Tibial nerve (tissue), 4 donors: ENCODE measurements at places on chromosomes 1 and 21. TPM values are rescaled to one million over a fixed set of nuclear protein-coding genes. Genes with fewer than 3 reads are reported as not detected.
A peak's percentile ranks its signal among the peaks of the same experiment; 100 is the strongest.

DNA sequence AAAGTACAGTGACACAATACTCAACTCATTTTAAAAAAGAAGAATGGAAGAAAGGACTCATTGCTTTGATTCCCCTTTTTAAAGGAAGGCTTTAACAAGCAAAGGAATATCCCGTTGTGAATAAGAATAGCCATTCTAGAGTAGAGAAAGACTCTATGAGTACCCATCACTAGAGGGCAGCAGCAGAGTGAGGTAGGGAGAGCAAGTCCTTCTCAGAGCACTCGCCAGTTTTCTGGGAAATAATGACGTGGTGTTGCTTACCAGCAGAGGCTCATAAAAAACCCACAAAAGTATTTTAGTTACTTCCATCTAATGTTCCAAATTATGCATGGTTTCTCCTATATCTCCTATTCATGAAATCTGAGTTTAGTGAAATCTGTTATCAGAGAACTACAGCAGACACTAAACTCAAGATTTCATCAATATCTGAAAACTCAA, 74.6 kb downstream of the USP24 start:
- peak; percentile 94 for DNase-seq

DNA sequence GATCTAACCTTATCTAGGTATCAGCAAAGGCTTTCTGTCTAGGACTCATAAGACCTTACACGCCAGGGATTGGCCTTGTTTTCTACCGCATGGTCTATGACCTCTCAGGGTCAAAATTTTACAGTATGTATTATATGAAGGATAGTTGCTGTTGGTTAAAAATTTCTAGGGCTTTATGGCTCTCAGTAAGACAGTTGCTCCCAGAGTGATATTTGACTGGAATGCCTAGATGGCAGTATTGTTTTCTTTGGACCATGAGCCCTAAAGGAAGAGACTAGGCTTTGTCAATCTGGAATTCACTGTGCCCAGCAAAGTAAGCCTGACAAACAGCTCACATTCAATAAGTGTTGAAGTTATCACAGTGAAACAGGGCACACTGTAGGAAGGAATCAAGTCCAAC, 37.6 kb downstream of the C1orf87 start:
- DNase-seq, result no peak

- DNase-seq, result no peak
Measured at GRCh38 chr21:42581993-42582786, 68.5 kb downstream of the SLC37A1 start.

DNA sequence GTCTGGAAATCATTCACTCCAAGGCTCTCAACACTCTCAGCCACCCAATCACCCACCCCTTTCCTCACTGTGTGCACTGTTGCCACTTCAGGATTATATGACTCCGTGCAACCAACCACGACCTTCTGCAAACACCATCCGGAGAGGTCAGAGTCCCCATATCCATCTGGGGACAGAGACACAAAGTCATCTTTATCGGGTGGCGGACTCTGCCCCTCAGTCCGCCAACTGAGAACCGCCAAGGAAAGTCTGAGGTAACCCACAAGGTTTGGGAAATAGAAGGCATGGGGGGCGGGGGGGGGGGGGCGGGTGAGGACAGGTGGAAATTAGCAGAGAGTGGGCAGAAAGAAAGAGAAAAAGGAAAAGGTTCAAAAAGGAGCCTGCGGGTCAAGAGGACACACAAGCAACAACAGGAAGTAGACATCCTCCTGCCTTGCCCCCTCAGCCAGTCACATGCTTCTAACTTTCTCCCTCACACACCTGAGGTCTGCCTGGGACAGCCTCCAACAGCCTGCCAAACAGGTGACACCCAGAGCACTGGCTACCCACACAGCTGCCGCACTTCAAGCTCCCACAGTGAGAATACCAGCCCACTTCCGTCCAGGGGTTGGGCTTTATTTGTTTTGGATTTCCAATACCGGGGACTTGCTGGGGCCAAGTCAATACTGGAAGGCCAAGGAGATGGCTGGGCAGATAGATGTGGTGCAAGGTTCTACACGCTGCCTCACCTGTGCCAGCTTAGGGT, 58.1 kb downstream of the SSBP3 start:
- no peak for DNase-seq

GRCh38 chr1:61752921-61753389, 10.7 kb downstream of the PATJ start:
- no peak for DNase-seq

DNA sequence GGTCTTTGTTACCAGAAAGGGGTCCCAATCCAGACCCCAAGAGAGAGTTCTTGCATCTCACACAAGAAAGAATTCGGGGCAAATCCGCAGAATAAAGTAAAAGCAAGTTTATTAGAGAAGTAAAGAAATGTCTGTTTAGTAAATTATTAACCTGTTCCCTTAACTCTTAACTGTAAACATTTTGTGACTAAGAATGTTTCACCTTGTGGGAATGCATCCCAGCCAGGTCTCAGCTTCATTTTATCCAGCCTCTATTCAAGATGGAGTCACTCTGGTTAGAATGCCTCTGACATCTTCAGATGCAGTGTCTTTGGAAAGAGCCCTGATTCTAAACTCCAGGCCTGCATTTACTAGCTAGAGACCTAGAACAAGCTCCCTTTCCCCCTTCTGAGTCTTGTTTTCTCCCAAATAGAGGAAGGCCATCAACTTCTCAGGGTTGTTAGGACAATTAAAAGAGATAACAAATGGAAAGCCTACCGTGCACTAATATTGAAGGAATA, 4.5 kb upstream of the FABP3 start:
- DNase-seq, result no peak

DNA sequence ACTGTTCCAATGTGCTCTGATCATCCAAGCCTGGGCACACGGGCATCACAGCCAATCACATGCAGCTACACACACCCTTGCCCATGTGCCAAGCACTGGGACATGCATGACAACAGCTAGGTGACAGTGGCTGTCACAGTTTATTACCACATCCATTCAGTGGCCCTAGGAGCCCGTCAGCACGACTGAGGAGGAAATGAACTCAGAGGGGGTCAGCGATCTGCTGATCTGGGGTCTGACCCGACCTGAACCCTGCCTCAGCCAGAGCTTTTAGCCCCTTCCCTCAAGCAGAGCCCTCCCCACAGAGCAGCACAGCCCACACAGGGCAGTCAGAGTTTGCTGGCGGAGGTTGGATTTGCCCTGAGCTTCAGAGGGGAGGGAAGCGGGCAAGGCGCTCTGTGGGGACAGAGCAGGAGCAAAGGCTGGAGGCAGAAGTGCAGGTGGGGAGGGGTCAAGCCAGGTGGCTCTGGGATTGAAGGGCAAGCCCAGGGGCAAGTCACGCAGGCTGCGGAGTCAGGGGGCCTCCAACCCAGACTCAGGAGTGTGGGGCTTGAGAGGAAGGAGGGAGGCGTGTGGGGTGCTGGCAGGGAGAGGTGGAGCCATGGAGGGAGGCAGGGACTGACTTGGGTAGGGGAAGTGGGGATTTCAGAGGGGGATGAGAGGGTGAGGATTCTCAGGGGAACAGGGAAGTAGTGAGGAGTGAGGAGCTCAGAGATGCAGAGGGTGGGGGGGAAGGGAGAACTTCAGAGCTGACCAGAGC, 10.4 kb downstream of the SH3BGRL3 start:
- DNase-seq, result no peak

DNA sequence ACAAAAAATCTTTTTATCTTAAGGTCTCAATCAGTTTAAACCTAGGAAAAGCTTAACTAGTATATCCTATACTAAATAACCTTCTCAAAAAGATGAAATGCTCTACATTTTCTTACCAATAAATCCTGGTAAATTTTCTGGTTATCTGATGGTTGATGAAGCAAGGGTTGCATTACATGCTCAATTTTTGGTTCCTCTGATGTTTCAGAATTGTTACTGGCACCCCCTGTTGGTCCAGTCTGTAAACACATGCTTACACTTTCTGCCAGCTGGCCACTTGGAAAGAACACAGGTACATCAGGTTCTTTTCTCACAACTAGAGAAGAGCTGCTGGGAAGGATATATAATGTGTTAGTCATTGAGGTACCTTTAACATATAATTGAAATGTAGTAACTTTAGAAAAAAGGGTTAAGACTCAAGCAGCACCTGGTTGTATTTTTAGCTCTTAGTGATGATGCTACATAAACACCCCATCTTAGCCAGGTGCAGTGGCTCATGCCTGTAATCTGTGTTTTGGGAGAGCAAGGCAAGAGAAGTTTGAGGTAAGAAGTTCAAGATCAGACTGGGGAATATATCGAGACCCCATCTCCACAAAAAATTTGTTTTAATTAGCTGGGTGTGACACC, 30.9 kb upstream of the TAL1 start:
- no peak for DNase-seq

DNA sequence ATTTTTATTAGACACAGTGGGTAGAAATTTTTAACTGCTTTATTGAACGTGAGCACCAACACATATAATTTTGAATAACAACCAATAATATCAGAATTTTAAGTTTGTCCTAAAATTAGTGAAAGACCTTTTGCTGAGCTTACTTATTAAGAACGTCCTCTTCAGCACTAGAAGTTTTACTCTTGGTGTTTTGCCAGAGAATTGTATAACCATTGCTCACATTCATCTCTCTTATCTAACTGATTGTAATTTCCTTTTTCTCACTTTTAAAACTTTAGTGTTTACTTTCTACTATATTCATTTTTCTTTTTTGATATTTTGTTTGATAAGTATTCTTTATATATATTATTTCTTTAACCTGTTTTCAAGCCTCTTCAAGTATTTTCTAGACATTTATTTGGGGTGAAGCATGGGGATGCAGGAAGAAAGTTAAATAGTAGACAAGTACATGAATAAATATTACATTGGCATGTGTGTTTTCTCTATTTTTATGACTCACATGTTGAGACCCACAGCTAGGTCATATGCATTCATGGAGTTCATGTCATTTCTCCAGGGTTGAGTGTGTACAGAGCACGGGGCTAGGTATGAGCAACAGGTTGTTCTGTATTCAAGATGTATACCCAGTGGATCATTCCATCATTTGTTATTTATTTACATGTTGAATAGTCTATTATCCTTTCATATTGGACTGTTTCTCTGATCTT, 90.6 kb downstream of the ATP6V1G3 start:
- DNase-seq, result no peak

DNA sequence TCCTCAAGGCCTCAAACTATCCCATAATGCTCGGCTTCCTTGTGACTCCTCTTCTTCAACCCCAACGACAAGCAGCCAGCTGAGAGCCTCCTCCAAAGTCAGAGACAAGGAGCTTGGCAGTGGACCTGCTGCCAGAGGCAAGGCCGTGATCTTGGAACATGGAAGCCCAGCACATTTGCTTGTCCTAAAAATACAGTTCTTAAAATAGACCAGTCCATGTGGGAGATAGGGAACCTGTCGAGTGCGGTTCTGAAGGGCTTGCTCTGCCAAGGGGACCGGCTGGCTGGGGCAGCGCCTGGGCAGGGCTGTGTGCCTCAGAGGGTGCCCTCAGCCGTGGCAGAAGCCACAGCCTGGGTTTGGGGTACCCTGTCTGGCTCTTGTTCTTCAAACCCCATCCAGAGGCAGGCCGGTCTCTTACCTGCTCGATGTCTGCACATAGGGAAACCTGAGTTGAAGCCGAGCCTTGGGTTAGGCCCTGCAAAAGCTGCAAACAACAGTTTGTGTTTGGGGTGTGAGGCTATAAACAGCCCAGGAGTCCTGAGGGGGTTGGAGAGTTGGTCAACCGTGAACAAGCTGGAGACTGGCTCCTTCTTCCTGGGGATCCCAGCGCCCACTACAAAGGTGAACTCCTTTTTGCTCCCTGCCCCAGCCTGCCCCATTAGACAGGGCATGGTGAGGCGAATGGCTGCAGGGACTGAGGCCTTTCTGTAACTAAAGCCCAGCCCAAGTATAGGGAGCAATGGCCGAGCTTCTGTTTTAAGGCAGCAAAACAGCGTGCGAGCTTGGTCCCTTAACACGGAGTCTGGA, 228.8 kb downstream of the CAMTA1 start:
- DNase-seq, result no peak

- DNase-seq, result no peak
Measured at GRCh38 chr1:198291036-198291435, 134.2 kb downstream of the NEK7 start.

GRCh38 chr21:27633631-27634030, 666.7 kb upstream of the ADAMTS5 start:
- no peak for DNase-seq

DNA sequence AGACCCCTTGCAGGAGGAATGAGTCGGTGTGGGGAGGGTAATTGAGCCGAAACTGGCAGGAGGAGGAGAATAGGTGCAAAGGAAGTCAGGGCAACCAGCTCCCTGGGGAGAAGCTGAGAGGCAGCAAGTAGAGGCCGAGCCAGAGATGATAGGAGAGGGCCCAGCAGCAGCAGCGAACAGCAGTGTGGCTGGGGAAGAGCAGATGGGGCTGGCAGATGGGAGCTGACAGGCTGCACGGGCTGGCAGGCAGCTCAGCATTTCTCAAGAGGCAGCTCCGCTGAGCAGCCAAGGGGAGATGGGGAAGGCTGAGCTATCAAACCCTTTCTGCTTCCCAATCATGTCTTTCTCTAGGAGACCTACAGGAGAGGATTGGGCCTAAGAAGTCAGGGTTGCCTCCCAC, 158.2 kb downstream of the TRIM33 start:
- DNase-seq, result no peak

DNA sequence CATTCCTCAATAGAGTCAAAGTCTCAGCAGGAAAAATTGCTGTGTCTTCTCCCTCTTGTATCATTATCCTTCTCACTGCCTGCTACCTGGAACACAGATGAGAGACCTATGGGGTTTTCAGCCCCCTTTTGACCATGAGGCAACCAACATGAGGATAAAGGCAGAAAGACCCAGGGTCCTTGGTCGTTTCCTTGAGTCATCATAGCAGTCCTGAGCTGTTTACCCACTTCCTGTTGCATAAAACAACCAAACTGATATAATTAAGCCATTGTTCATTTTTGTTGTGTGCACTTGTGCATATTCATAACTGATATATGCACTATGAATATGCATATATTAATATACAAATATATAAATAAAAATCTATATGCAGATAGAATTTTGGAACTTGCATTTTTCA, 188.3 kb upstream of the MAP1LC3C start:
- no peak for DNase-seq

GRCh38 chr1:157116737-157117103, 17.1 kb upstream of the ETV3L start:
- DNase-seq, result no peak

DNA sequence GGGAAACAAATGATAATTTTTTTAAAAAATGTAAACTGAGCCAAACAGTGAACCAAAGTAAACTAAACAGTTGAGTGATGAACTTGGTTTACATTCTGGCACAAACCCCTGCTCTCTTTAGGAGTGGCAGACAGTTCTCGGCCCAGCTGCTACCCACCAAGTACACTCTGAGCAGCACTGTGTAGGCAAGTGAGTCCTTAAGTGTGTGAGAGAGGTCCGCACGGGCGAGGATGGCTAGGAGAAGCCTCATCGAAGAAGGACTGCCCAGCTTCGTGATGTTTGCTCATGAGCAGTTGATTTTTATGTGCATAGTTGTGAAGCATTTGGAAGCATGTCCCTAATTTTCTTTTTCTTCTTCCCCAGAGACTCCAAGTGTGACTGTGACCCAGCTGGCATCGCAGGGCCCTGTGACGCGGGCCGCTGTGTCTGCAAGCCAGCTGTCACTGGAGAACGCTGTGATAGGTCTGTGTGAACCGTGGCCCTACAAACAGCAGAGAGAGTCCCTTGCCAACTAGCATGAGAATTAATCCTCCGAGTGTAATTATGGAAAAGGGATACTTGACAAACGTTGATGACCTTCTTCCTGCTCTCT, 32.1 kb downstream of the LAMC2 start:
- DNase-seq, result no peak

Gene LCE3D
- total RNA-seq, result not detected

Gene FCRL6
- 1.9 TPM for total RNA-seq

Gene CENPF
- total RNA-seq, result 0.84 TPM

Gene PLA2G2C
- not detected for total RNA-seq

Gene TRIM17
- total RNA-seq, result 0.63 TPM

Gene TSPAN2
- 1.2 TPM for total RNA-seq
